ENCODE measurements at places on chromosomes 2 and 18. TPM values are rescaled to one million over a fixed set of nuclear protein-coding genes. Genes with fewer than 3 reads are reported as not detected.

FIGN gene
- polyA plus RNA-seq, result 1.4 TPM

EIF2AK3 gene
- 19.5 TPM for polyA plus RNA-seq

DNA sequence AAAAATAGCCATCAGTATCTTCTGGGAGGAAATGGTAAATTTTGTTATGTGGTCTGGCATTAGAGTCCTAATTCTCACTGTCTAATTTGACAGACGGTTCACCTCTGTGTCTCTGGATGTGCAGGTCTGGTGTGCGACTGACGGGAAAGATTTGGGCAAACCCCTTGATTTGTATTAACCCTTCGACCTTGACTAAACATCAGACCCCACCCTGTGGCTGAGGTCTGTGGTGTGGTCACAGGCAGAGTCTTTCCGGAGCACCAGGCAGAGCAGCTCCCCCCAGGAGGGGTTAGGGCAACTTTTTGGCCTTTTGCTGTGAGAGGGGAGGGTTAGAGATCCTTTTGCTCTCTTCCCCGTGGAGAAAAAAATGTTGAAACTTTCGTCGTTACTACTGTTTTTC lies 6.4 kb downstream of the TWIST2 start:
- DNase-seq, result no peak

- DNase-seq, result no peak
Measured at GRCh38 chr18:24197412-24197811, 58.5 kb downstream of the CABYR start.

- DNase-seq, result no peak
Measured at GRCh38 chr2:9201185-9201891, 5.3 kb upstream of the ASAP2 start.

GRCh38 chr18:5964996-5965395 lies 69.7 kb upstream of the TMEM200C start:
- DNase-seq, result no peak

DNA sequence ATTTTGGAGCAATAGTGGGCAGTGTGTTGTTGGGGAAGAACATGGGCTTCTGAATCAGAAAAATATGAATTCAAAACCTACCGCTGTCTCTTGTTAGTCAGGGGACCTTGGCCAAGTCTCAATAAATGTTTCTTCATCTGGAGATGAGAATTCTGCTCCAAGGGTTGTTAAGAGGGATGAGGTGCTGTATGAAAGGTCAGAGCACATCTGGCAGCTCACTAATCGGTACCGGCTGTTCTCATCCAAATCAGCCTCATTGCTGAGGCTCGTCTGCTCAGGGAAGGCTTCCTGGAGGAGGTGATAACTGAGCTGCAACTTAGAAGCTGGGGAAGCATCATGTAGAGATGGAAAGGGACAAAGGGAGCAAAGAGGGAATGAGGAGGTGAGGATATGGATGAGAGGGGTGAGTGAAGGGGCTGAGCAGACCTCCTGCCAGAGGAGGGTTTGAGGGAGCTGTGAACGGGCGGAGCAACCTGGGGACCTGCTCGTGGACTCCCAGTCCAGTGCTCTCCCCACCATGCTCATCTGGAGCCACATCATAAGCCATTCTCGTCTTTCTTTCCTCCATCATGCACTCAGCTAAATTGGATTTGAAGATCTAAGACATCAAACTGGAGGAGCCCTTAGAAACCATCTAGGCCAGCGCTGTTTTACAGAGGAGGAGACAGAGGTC lies 47.4 kb downstream of the GREB1 start:
- DNase-seq, result no peak

- DNase-seq, result no peak
Measured at GRCh38 chr18:38611036-38611964, 1045.7 kb upstream of the CELF4 start.

DNA sequence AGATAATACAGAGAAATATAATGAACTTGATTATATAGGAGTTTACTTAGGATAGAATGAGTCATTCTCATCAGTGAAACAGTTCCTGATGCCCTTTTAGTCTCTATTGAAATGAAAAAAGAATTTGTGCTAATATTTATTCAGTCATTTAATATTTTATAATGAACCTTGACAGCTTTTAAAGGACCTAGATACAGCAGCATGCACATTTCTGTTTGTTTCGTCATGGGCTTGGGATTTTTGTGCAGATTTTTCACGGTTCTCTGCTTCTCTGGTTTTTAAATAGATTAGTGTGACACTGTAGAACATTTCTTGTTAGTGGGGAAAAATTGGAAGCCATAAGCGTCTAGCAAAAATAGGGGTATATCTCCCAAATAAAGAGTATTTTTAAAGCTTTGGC lies 60.7 kb downstream of the NABP1 start:
- DNase-seq, result no peak

C2orf81 gene
- polyA plus RNA-seq, result 0.76 TPM

C2orf15 gene
- 8.9 TPM for polyA plus RNA-seq

GRCh38 chr2:189129971-189130370 lies 49.6 kb downstream of the COL5A2 start:
- no peak for DNase-seq

- no peak for DNase-seq
Measured at GRCh38 chr18:57585421-57585820, 1.1 kb downstream of the FECH start.

GRCh38 chr18:24878289-24878688 lies 417.9 kb downstream of the HRH4 start:
- peak; percentile 60 for DNase-seq

DNA sequence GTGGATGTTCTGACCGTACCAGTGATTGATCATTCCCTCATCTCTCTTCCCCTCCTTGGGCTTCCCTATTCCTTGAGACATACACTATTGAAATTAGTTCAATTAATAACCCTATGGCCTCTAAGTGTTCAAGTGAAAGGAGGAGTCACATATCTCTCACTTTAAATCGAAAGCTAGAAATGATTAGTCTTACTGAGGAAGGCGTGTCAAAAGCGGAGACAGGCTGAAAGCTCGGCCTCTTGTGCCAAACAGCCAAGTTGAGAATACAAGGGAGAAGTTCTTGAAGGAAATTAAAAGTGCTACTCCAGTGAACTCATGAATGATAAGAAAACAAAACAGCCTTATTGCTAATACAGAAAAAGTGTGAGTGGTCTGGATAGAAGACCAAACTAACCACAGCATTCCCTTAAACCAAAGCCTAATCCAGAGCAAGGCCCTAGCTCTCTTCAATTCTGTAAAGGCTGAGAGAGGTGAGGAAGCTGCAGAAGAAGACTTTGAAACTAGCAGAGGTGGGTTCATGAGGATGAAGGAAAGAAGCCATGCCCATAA lies 144.4 kb upstream of the LYPD6 start:
- no peak for DNase-seq

SLC23A3 gene
- polyA plus RNA-seq, result 0.80 TPM

- DNase-seq, result no peak
Measured at GRCh38 chr2:156322686-156323231, 9.8 kb downstream of the NR4A2 start.

- DNase-seq, result no peak
Measured at GRCh38 chr2:655626-656025, 21.6 kb downstream of the TMEM18 start.

DNA sequence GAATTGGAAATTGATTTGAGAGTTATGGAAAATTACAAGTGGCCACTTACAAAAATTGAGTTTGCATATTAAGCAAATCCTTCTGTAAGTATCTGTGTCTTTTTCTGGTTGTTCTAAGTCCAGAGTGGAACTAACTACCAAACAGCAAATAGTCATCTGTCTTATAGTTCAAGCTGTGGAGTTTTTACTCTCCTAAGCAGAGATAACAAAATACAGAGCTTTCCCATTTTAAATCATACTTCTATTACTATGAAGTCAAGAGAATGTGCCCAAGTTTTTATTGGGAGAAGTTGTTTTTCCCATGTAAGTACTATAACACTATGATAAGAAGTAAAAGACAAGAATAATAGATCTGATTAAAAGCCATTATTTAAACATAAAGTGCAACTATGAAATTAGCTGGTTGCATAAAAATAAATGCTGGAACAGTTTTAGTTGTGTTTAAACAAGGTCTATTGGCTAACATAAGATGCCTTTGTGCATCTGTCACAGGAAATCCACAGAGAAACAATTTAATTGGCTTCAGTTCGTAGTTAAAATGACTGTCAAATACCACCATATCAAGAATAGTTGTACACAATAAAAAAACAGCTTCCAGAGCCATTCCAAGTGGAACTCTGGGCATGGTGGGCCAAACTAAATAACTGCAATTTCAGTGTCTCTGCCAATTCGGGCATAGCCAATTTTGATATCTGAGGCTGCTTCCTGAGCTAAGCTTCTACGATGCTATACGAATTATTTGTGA lies 1467.4 kb upstream of the NXPH2 start:
- no peak for DNase-seq

DNA sequence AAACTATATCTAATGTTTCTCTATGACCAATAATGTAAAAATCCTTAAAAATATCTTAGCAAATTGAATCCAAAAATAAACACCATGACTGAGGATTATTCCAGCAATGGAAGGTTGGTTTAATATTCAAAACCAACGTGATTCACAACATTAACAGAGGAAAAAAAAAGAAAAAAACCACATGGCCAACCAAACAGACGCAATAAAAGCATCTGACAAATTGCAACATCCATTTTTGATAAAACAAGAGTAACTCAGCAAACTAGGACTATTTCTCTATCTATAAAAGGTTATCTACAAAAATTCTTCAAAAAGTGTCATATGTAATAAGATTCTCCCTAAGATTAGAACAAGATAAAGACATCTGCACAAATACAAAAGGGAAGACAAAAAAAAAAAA lies 28.9 kb downstream of the PPP3R1 start:
- DNase-seq, result no peak

PLEKHM3 gene
- 7.2 TPM for polyA plus RNA-seq

DNA sequence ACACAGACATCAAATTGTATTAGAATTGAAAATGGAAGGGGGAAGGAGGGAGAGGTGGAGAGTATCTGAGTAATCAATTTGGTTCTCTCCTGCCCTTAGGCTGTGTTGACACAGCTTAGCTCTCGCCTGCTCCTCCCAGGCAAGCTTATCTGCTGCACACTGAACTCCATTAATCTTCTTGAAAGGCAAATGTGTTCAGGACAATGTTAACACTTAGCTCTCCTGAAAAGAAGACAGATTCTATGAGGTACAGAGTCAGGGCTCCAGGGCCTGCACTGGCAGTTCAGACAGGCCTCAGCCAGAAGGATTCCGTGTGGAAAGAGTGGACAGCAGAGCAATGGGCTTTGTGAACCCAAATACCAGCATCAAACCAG lies 430.0 kb upstream of the TNP1 start:
- DNase-seq, result peak; percentile 51

DNA sequence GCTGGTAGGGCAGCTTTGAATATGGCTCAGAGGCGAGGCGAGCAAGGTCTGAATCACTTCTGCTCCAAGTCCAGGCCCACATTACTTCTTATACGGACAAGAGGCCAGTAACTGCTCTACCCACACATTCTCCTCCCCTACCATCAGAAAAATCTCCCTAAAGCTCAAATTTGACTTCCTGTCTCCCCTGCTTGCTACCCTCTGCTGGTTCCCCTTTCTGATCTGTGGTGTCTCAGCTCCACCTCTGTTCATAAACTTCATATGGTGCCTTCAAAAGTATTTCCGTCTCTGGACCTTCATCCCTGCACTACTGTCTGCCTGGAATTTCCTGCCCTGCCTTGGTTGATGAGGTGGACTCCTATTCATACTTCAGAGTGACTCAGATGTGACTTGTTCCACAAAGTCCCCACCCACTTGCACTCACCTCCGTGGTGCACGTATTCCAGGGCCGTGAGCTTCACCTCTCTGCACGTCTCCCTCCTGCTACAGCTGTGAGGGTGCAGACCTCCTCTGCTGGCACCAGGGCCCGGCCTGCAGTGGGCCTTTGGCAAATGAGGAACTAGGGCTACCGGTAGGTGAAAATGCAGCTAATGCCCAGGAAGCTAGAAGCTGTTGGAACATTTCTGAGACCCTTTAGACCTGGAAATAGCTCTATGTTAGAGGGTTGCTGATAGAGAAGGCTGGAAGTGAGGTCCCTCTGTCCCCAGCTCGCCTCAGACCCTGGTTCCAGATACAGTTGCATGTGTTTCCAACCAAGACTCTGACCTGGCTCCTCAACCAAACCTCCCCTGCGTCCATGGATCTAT lies 24.6 kb upstream of the KCMF1 start:
- peak; percentile 82 for DNase-seq

DNA sequence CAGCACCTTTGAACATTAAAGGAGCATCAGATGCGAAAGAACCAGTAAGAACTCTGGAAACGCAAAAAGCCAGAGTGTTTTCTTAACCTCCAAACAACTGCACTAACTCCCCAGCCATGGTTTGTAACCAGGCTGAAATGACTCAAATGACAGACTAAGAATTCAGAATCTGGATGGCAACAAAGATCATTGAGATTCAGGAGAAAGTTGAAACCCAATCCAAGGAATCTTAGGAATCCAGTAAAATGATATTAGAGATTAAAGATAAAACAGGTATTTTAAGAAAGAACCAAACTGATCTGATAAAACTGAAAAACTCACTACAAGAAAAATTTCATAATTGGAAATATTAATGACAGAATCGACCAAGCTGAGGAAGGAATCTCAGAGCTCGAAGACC lies 116.7 kb downstream of the PTRHD1 start:
- no peak for DNase-seq

- no peak for DNase-seq
Measured at GRCh38 chr2:98114643-98115330, 27.8 kb downstream of the VWA3B start.

DNA sequence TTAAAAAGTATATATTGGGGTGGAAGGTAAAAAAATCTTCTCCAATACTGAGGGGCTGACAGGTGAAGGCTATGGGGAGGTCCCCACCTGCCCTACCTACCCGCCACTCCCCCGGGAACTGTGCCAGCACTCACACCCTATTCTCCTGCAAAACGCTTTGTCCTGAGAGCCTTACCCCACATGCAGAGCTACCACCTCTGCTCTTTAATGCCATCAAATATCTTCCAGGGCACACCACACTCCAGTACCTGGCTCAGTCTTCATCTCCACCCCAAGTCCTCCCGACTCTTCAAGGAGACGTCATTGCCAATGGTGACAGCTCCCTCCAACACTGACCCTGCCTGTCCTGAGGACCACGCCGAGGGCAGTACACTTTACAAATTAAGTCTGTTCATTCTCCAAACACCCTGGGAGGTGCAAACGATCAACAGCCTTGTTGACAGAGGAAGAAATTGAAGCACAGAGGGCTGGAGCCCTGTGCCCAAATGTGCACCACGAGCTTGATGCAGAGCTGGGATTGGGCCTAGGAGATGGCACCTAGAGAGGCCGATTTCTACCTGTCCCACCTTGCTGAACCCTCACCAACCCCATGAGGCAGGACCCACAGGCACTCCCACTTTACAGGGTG lies 6.0 kb upstream of the GPR55 start:
- DNase-seq, result no peak

DNA sequence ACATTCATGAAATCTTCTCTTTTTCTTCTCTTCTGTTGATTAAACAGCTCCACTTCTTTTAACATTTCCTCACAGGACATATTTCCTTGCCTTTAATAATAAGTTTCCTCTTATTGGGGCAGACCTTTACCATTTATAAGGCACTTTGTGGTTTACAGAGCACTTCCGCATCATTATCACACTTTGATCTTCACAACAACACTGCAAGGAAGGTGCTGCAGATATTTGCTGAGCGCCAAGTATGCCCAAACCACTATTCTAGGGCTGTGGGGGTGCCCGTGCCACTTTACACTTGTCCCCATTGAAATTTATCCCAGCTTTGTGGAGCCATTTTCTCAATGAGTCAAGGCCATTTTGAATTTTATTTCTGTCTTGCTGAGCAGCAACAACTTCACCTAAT lies 246.6 kb downstream of the SS18 start:
- DNase-seq, result no peak
